Motor neuron (in vitro differentiated cells): ENCODE measurements at places on chromosomes 13 and 19.

DNA sequence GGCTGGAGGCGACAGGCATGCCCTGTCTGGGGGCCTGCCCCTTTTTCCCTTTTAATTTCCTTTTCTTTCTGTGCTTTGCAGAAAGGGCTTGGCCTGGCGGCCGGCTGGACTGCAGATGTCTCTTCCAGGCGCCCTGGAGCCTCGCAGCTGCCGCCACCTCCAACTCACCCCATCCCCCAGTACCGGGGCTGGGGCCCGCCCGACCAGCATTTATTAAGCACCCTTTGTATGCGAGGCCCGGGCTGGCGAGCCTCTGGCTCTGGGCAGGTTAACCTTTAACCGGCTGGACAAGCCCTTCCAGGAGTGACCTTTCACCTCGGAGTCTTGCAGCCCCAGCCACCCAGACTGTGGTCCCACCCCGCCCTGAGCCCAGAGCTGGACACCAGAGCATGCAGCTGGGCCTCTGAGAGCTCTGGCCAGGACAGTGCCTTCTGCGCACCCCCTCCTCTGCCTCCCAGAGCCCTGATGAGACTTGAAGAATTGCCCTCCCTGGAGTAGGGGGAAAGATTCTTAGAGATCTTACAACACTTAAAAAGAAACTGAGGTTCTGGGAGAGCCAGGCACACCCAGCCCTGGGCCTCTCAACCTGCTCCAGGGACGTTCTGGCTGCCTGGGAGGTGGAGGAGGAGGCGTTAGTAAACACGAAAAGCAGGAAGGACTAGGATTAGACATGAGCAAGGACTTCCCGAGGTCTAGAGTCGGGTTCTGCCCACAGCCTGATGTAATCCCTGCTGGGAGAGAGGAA is 1.1 kb upstream of the NR2F6 start:
- peak; percentile 49 for ATAC-seq

GRCh38 chr13:112603641-112604225 is 15.8 kb upstream of the TUBGCP3 start:
- ATAC-seq: no peak

- ATAC-seq: no peak
Observed at GRCh38 chr13:41654796-41655195, 197.4 kb downstream of the RGCC start.

DNA sequence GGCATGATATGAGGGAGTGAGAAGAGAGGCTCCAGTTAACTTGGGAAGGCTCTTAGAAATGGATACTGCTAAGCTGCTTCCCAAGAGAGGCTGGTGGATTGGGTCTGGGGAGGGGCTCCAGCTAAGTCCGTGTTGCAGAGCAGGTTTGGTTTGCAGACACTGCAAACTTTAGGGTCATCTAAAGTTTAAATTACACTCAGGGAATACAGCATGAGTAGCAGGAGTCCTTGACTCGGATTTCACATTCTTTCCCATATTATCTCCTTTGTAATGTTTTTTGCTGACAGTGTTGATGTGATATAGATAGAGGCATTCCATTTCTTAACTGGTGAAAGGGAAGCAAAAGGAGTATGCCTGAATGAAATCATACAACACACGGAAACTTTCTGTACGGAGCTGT is 31.9 kb downstream of the SGCG start:
- ATAC-seq: no peak

DNA sequence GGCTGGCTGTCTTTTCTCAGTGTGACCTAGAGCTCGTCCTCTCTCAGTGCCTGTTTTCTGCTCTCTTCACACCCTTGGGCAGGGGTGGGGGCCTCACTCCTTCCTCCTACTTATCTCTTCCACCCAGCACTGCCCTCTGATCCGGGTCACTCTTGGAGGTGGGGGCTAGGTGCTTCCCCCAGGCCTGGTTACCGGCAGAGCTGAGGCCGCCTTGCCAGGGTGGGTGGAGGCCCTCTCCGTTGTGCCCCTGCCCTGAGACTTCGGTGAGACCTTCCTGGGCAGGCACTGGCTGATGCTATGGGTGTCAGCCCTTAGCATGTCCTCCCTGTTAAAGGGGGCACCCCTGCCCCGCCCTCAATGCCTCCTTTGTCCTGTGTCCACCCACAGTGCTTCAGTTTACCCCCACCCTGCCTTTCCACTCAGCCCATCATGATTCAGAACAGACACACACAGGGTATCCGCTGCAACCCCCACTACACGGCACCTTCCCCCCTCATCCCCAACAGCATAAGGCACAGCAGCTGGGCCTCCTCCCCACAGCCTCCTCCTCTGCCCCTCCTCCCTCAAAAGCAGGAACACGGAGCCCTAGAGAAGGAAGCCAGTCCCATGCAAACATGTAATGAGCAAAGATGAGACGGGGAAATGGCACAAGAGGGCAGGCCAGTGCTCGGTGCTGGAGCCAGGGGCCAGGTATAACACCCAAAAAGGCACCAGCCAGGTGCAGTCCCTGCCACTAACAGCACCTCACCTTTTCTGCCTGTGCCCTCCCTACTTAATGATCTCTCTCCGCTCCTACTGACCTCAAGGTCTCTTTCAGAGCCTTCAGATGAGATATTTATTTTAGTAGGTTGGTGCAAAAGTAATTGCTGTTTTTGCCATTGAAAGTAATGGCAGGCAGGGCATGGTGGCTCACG is 9.8 kb downstream of the ZGLP1 start:
- ATAC-seq: no peak

DNA sequence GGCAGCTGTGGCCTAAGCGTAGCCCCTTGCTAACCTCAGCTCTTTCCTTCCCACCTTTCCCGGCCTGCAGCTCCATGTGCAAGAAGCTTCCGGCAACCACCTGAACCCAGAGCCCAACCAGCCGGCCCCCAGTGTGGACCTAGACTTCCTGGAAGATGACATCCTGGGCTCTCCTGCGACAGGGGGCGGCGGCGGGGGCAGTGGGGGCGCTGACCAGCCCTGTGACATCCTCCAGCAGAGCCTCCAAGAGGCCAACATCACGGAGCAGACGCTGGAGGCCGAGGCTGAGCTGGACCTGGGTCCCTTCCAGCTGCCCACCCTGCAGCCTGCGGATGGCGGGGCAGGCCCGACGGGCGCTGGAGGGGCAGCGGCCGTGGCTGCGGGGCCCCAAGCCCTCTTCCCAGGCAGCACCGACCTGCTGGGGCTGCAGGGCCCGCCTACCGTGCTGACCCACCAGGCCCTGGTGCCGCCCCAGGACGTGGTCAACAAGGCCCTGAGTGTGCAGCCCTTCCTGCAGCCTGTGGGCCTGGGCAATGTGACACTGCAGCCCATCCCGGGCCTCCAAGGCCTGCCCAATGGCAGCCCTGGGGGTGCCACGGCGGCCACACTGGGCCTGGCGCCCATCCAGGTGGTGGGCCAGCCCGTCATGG is 33.8 kb upstream of the EHD2 start:
- no peak for ATAC-seq

GRCh38 chr13:51230477-51231105 is 8.4 kb downstream of the FAM124A start:
- peak; percentile 83 for ATAC-seq

DNA sequence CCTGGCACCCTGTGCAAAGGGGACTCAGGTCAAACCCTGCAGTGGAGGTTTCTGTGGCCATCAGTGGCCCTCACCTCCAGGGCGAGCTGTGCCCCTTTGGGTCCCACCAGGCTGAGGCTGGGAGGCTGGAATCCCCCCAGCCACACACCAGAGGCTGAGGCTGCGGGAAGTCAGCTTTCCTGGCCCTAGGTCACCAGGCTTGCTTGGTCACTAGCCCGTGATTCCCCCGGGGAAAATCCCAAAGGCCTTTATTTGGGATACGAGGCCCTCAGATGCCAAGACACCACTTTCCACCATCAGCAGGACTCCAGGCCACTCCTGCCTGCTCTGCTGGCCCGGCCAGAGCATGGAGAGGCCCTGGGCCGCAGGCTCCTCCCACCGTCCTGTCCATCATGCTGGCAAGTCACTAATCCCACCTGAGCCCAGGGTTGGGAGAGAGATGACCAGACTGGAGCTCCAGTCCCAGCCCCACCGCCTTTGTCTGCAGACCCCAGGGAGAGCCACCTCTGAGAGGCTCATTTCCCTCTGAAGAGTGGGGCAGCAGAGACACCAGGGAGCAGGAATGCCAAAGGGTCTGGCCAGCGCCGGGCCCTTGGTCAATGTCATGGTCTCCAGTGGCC is 4.7 kb downstream of the NKPD1 start:
- no peak for ATAC-seq

- ATAC-seq: no peak
Observed at GRCh38 chr19:50939596-50939995, 13.2 kb downstream of the KLK5 start.

DNA sequence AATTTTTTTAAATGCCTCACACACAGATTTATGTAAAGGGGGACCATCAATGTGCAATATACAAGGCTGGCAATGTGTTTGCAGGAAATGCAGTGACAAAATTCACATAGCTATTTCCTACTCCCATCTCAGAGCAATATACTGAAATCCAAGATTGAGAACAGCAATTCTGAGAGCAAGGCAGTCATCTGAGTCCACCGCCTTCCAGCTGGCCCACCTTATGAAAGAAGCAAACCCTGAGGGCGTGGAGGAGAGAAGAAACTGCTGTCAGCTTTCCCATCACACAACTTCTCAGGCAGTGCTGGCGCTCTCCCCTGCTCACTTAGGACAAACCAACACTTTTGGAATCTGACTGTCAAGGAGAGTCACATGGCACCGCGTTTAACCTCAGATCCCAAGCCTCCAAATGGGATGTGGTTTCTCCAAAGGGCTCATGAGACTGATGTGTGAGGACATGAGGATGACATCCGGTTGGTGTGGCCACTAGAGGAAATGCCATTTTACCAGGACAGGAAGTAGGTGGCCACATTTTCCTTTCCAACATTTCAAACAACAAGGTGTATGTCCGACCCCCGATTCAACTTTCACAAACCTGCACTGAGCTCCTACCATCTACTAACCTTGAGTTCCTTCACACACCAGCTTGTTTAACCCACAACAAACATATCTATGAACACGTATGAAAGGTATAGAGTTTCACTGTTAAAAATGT is 3.7 kb upstream of the DOCK9 start:
- ATAC-seq: no peak

- ATAC-seq: peak; percentile 46
Observed at GRCh38 chr13:99980824-99981734, 505 bp upstream of the ZIC2 start.

GRCh38 chr13:19169991-19170390 is 11.6 kb downstream of the TUBA3C start:
- ATAC-seq: no peak

GRCh38 chr19:45251452-45252354 is 632 bp downstream of the MARK4 start:
- peak; percentile 53 for ATAC-seq

DNA sequence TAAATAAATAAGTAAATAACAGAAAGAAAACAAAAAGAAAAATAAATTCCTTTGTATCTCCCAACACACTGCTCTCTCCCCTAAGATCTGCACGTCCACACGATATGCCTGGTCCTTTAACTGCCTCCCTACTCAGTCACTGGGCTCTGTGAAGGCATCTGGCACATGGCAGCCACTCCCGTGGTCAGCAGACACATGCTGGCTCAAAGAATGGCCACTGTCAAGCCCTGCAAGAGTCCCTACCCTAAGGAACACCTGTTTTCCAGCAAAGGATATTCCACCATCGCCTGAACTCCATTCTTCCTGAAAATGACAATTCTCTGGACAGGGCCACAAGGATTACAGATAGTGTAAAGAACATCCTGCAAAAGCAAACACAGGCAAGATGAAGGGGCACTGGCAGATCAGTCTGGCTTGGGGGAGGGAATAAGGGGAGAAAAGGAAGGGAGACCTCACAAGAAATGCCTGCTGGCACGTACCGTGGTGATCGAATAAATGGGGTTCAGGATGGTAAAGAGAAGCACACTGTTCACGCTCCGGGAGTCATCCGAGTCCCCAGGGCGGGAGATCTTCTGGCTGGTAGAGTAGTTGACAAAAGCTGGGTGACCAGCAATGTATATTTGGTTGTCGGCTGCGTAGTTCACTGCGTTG is 4.3 kb downstream of the HNRNPL start:
- ATAC-seq: no peak

GRCh38 chr13:95367309-95367843 is 66.1 kb upstream of the ABCC4 start:
- no peak for ATAC-seq

GRCh38 chr13:100182900-100183490 is 94.1 kb downstream of the PCCA start:
- ATAC-seq: no peak

GRCh38 chr19:41356984-41357739 is 3.4 kb upstream of the TGFB1 start:
- no peak for ATAC-seq
